Esophagus (tissue), 2 donors: ENCODE measurements at places on chromosomes 3 and 15. TPM values are rescaled to one million over a fixed set of nuclear protein-coding genes. Genes with fewer than 3 reads are reported as not detected.

Gene CYP19A1
- not detected for polyA plus RNA-seq

Gene PARP15
- polyA plus RNA-seq: 0.94 TPM

Gene PLSCR2
- polyA plus RNA-seq: not detected

Gene OIP5
- polyA plus RNA-seq: 3.1 TPM

Gene ISLR
- polyA plus RNA-seq: 2.3 TPM

Gene RAD18
- 2.4 TPM for polyA plus RNA-seq

Gene NUP210
- polyA plus RNA-seq: 5.9 TPM

Gene C2CD4A
- polyA plus RNA-seq: 0.04 TPM

Gene FBXW12
- not detected for polyA plus RNA-seq

Gene WDR53
- polyA plus RNA-seq: 14.6 TPM

Gene GAP43
- 0.08 TPM for polyA plus RNA-seq

Gene BCHE
- polyA plus RNA-seq: 0.98 TPM

Gene STRA6
- polyA plus RNA-seq: 0.79 TPM

Gene CHRNA5
- 2.3 TPM for polyA plus RNA-seq

Gene LMOD3
- 0.06 TPM for polyA plus RNA-seq

Gene COL8A1
- 1.4 TPM for polyA plus RNA-seq

Gene GABRR3
- polyA plus RNA-seq: not detected

Gene SMAD6
- polyA plus RNA-seq: 0.75 TPM

Gene LMCD1
- polyA plus RNA-seq: 21.2 TPM

Gene TEX55
- not detected for polyA plus RNA-seq

Gene CCDC80
- 6.2 TPM for polyA plus RNA-seq

Gene CYP1A1
- 0.08 TPM for polyA plus RNA-seq

Gene NAALADL2
- polyA plus RNA-seq: 0.54 TPM

Gene KIF15
- 4.2 TPM for polyA plus RNA-seq

Gene WDR5B
- polyA plus RNA-seq: 1.3 TPM

Gene IP6K2
- polyA plus RNA-seq: 67.8 TPM

Gene ZNF619
- polyA plus RNA-seq: 0.84 TPM

Gene FBXO40
- not detected for polyA plus RNA-seq

Gene GOLGA6D
- not detected for polyA plus RNA-seq

Gene SLC7A14
- not detected for polyA plus RNA-seq

Gene PAQR5
- polyA plus RNA-seq: 10.5 TPM

Gene MME
- polyA plus RNA-seq: 0.12 TPM

Gene GOLGA6A
- polyA plus RNA-seq: 0.02 TPM

Gene CEP19
- polyA plus RNA-seq: 0.82 TPM

Gene FAM98B
- polyA plus RNA-seq: 7.9 TPM

Gene ARGFX
- not detected for polyA plus RNA-seq

Gene TMC3
- polyA plus RNA-seq: not detected

Gene LEKR1
- 0.21 TPM for polyA plus RNA-seq

Gene VPS33B
- 7.6 TPM for polyA plus RNA-seq

Gene RASSF1
- 20.3 TPM for polyA plus RNA-seq

Gene UPK1B
- polyA plus RNA-seq: 1.5 TPM

Gene CFAP100
- polyA plus RNA-seq: not detected

Gene SV2B
- polyA plus RNA-seq: 0.07 TPM

Gene CD200
- 3.0 TPM for polyA plus RNA-seq

Gene SLC4A7
- polyA plus RNA-seq: 3.1 TPM
